ENCODE measurements at places on chromosomes 7 and 10.

DNA sequence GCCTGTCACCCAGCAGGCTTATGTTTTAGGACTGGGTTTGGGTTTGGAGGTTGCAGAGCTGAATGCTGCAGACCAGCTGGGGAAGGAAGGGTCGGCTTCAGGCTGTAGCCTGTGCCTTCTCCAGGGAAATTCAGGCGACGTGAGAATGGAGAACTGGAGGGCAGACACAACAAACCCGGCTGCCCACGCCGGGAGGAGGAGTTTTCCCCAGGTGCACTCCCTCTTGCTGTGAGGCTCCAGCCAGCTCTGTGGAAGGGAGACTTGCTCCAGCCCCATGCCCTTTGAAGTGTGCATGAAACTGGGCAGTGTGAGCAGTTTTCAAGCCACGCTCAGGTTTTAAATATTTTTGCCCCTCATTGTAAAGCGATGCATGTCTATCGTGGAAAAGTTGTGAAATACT lies 279.1 kb downstream of the CCSER2 start:
- no peak for DNase-seq

- no peak for DNase-seq
Observed at GRCh38 chr7:22109761-22110160, 164.1 kb upstream of the CDCA7L start.

GRCh38 chr7:103702454-103702853 lies 256.4 kb upstream of the SLC26A5 start:
- no peak for DNase-seq

DNA sequence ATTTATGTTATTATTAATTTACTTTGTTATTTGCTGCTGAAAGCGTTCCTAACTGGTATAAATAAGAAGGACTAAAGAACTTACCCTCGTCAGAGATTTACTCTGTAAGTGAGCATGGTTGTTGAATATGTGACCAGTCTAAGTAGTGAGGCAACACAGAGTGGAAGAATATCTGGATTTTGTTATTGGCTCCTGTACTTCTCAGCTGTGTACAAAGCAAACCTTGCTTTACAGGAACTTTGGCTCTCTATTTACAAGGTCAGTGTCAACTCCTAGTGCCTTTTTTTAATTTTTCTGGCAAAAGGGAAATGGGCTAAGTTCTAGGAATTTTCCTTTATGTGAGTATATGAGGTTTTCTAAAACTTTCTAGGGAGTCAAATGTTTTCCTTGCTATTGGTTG lies 35.6 kb downstream of the PDK4 start:
- DNase-seq: no peak

- DNase-seq: no peak
Observed at GRCh38 chr7:82549616-82550285, 106.2 kb upstream of the CACNA2D1 start.

GRCh38 chr7:133957845-133958244 lies 169.3 kb upstream of the LRGUK start:
- no peak for DNase-seq

- DNase-seq: no peak
Observed at GRCh38 chr7:134522601-134523000, 4.8 kb upstream of the AKR1B10 start.
